ENCODE measurements at places on chromosomes 2 and 18.

DNA sequence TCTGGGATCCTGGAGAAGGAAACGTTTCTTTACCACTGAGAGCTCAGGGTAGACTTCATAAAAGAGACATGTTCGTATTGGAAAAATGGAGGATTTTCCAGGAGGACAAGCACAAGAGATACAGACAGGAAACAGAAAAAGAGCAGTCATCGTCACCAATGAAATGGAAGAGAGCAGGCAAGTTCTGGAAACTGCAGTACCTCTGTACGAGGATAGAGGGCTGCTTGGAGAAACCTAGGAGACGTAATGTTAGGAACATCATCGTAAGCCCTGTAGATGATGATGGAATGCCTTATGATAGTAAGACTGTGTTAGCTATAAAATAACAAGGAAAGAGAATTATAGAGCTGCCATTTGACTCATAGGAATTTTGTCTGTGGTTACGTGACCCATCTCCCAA lies 121.1 kb upstream of the KLHL14 start:
- no peak for DNase-seq

DNA sequence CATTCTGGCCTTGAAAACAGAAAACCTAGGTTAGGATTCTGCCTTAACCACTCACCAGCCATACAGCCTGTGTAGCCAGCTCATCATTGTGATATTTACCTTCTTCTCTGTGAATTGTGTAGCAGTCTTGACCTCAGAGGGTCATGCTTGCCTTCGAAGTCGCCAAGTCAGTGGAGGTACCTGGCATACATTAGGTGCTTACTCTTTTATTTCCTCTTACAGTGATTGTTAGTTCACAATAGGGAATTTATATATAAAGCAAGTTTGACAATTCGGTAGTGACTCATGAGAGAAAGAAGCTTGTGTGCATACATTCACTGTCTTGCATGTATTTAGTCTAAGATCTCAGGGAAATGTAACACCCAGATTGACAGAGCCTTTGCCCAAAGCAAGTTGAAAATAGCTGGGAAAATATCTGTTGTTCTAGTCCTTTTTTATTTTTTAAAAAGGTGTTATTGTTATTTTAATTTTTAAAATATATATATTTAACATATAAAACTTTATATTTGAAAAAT lies 290.6 kb downstream of the PTGR3 start:
- no peak for DNase-seq

- no peak for DNase-seq
Observed at GRCh38 chr18:58411323-58411722, 217.6 kb downstream of the ALPK2 start.

GRCh38 chr18:53883771-53884170 lies 340.7 kb downstream of the MBD2 start:
- no peak for DNase-seq

- DNase-seq = no peak
Observed at GRCh38 chr2:240886023-240886565, 9.9 kb downstream of the MAB21L4 start.

- DNase-seq = no peak
Observed at GRCh38 chr2:192265751-192266150, 71.0 kb upstream of the TMEFF2 start.

DNA sequence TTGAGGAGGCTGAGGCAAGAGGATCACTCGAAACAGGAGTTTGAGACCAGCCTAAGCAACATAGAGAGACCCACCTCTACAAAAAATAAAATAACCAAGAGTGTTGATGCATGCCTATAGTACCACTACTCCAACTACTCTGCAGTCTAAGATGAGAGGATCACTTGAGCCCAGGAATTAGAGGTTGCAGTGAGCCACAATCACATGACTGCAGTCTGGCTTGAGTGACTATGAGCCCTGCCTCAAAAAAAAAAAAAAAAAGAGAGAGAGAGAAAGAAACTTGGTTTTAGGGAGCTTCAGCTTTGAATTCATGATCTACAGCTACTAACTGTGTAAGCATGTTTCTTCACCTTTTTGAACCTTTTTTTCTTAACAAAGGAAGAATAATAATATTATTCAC lies 119.9 kb downstream of the HNMT start:
- DNase-seq = no peak

DNA sequence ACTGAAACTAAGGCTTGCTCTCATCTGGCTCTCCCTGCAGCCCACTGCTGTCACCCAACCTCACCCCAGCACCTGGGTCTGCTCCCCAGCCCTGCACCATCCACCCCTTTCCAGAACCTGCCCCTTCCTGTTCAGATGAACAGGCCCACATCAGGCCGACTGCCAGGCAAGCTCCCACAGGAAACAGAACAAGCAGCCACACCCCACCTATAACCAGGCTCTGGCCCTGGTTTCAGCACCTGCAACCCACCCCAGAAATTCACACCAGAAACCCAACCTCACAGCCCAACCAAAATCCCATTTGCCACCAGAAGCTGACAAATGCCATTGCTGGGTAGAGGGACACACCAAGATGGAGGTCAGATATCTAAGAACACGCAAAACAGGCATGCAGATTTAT lies 159.2 kb upstream of the ID2 start:
- DNase-seq = no peak

GRCh38 chr2:11876889-11877288 lies 130.5 kb downstream of the LPIN1 start:
- no peak for DNase-seq

DNA sequence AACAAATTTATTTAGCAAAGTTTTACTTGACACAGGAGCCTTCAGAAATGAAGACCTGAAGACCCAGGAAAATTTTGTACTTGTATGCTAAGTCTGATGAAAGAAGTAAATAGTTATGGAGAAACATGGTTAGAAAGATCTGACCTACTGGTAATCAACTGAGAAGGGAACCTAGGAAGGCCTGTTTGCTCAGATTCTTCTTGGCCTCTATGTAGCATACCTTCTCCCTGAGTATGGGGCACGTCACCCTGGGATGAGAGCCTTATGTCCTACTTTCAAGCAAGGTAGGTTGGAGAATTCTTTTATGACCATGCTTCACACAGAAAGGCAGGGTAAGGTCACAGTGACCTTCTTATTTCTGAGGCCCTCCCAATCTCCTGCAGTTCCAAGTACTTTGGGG lies 178.6 kb upstream of the CREB1 start:
- DNase-seq = no peak

DNA sequence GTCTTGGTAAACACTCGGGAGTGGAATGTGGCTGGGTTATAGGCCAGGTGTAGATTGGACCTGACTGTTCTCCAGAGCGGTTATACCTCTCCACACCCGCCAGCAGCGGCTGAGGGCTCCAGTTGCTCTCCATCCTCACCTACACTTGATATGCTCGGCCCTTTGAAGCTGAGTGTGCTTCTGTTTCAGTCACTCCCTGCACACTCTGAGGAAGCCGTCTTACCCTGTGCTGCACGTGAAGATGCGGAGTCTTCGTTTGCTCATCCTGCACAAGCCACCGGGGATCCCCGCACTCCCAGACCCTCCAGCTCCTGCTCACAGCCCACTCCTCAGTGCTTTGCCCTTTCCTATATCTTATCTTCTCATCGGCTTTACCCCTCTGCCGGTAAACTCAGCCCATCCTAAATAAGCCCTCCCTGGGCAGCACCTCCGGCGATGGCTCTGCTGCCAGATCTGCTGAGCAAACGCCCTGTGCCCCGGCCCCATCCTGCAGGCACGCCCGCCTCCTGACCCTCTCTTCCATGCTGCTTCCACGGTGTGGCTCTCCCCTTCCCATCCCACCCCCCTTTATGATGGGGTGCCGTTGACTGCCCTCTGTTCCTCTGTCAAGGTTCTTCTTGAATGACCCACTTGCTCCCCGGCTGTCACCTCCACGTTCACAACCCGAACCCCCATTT lies 47.3 kb upstream of the ODC1 start:
- DNase-seq = no peak

DNA sequence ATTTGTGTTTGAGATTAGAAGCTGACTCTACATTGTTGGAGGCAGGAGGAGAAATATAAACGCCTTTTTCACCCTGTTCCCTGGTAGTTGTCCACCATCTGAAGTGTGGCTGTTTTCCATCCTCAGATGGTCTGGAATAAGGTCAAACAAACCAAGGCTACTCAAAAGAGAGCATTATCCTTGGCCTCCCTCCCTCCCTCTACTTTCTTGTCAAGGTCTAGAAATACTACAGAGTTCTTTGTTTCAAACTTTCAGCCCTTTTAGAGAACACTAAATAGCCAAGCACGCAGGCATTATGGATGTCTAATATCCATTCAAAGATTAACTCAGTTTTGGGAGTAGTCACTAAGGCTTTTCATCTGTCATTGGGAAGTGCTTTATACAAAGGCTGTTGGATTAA lies 215.8 kb upstream of the ITGA4 start:
- no peak for DNase-seq

DNA sequence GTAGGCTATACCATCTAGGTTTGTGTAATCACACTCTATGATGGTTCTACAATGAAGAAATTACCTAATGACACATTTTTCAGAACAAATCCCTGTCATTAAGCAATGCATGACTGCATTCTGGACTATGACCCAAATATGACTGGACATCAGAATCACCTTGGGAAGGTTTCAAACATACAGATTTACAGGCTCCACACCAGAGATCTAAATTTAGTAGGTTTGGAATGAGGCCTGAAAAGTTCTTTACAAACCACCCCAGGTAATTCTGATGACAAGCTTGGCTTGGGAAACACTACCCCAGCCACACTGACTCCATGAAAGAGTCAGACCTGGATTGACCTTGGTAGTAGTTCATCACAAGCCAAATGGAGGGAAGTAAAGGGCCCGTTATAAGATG lies 52.2 kb upstream of the NFE2L2 start:
- DNase-seq = no peak

DNA sequence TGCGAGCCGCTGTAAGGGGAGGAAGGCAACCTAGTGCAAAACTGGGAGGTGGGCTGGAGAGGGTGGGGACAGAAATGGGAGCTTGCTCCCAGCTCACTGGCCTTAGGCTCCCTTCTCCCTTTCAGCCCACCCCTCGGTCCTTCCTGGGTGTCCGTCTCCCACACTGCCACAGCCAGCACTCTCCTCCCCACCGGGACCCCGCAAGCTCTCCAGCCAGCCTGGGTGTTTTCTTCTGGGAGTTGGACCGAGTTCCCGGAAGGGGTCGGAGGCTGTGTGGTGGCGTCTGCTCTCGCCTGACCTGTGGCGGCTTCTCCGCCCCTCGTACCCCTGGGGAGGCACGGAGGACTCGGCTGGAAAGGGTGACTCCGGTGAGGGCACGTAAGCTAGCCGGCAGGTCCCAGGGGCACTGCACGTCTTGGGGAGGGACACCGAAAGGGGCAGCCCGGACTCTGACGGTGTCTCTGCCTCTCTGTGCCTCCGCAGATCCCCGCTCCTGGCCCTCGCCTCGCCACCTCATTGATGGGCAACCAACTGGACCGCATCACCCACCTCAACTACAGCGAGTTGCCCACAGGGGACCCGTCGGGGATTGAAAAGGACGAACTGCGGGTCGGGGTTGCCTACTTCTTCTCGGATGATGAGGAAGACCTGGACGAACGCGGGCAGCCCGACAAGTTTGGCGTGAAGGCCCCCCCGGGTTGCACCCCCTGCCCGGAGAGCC lies 1.1 kb downstream of the LRATD1 start:
- DNase-seq = no peak

GRCh38 chr2:160208655-160209515 lies 8.8 kb upstream of the ITGB6 start:
- no peak for DNase-seq

GRCh38 chr2:214311031-214311533 lies 99.8 kb upstream of the VWC2L start:
- no peak for DNase-seq

DNA sequence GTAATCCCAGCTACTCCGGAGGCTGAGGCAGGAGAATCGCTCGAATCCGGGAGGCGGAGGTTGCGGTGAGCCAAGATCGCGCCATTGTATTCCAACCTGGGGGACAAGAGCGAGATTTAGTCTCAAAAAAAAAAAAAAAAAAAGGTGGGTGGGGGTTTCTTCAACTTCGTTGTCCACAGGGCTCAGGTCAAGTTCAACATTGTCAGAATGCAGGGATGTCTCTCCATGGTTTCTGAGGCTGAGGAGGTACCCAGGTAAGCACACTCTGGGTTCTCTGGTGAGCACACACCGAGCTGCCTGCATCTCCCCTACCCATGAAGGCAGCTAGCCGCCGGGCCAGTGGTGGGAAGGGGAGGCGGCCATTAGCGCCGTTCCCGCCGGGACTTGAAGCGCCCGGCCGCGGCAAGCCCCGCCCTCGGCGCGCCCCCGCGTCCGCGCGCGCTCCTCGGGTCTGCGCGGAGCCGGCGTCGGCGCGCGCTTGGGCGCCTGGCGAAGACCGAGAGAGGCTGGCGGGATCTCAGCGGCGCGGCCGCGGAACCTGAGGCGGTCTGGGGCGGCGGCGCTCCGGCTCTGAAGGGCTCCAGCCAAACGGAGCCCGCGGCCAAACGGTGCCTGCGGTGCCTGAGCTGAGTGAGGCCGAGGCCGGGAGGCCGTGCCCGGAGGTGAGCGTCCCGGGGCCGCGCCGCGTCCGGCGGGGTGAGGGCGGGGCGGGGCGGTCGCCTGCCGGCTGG lies at the start of gene UBXN2A:
Gene UBXN2A (plus strand): TSS at position 477 of the 731 bp plus-strand sequence. CDS start 17,852 bp downstream, outside the sequence.
- DNase-seq = peak; percentile 90

DNA sequence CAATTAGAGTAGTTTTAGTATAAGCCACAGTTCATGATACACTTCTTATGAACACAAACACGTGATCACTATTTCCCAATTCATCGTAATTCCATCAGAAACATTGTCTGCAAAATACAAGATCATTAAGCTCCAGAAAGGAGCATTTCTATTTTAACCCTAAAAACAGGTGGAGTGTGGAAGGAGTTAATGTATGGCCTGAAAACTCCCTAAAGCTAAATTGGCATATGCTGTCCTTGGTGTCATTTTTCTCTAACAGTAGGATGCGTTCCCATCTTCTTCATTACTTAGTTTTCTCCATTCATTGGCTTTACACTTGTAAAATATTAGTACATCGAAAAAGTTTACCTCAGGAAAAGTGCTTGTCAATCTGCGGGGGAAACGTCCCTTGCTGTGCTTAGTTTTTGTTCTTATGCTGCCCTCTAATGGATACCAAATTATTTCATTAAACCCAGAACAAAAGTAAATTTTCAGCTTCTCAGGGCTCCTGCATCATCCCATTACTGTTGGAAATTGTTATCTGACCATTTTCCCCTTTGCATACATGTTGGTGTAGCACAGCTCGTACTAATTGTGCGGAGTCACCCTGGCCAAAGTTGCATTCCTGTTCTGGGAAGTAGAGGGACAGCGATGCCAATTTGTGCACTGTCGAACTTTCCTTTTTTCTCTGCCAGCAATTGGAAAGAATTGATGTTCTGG lies 153.4 kb downstream of the GPD2 start:
- peak; percentile 11 for DNase-seq

DNA sequence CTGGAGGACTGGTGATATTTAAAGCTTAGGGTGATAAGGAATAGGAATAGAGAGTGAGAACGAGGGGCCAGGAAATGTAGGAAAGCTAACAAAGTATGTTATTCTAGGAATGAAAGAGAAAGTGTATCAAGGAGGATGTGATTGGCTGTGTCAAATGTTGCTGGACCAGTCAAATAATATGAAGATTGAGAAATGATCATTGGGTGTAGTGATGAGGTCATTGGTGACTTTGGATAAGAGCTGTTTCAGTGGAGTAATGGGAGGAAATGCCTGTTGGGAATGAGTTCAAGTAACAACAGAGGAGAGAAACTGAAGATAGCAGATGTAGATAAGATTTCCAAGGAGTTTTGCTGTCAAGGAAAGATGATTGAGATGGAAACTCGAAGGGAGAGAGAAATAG lies 74.4 kb downstream of the UBE2E3 start:
- DNase-seq = no peak

Measured in cerebellum (tissue), 4 donors.